Nephron progenitor cell (in vitro differentiated cells): ENCODE measurements at places on chromosomes 4 and X.

GRCh38 chr4:172009446-172010230 is 196.4 kb downstream of the GALNTL6 start:
- DNase-seq, result no peak

DNA sequence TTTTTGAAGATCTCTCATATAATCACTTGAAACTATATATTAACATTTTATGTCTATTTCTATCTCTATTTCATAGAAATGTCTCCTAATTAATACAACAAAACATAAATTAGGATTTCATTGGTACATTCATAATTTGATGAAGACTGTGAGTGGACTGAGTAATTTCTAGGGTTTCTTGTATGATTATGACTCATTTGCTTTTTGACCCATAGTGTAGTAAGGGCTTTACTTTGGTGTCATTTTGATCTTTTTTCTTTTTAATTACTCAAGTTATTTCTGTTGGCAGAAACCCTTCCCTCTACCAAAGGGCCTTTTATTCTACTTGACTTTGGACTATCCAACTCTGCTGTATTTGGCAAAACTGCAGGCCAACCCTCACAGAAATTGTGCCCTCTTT is 207.9 kb upstream of the MAGEB16 start:
- DNase-seq, result no peak

- no peak for DNase-seq
Observed at GRCh38 chrX:2609431-2610238, 81.5 kb upstream of the CD99 start.

DNA sequence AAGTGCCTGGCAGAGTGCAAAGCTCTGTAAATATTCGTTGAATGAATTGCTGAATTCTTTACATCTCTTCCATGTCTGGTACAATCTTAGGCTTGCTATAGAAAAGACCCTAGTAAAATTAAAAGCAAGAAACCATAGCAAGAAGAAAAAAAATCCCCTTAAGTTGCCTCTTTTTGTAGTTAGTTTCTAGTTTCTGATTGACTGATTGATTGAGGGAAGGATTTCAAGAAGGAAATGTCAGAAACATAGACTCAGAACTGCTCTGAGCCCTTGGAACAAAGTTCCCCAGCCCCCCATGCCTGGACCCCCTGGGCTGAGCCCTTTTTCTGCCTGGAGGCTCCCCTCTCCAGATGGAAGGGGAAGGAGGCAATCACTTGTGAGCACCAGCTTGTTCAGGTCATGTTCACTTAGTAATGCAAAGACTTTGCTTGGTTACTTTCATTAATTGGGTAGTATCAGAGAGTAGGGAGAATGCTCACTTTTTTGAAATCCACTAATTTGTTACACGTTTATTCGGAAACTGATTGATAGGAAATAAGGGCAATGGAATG is 35.6 kb downstream of the DAPP1 start:
- DNase-seq, result no peak
